ENCODE measurements at places on chromosomes 2 and 18. TPM values are rescaled to one million over a fixed set of nuclear protein-coding genes. Genes with fewer than 3 reads are reported as not detected.

The SAP130 gene
- total RNA-seq, result 5.1 TPM

The PHOSPHO2 gene
- total RNA-seq, result 1.8 TPM

The GNLY gene
- not detected for total RNA-seq

The HDHD2 gene
- total RNA-seq, result 16.0 TPM

The SH3BP4 gene
- total RNA-seq, result 67.5 TPM

The PLEKHH2 gene
- 5.7 TPM for total RNA-seq

The MORN2 gene
- 27.3 TPM for total RNA-seq

The EVX2 gene
- not detected for total RNA-seq

The SERPINB13 gene
- total RNA-seq, result not detected

Data from smooth muscle cell of trachea (primary cell).